A549 treated with ZK216348 at 1 μM for 4 hours (cell line): ENCODE measurements at places on chromosomes 3 and 15. TPM values are rescaled to one million over a fixed set of nuclear protein-coding genes. Genes with fewer than 3 reads are reported as not detected.

SPINK8 gene
- total RNA-seq = not detected in 5 replicates

OR5K2 gene
- total RNA-seq = not detected in 5 replicates

RASGRF1 gene
- 0.32 to 1.9 TPM (median 0.54 TPM) in 5 replicates for total RNA-seq

RAB6B gene
- 0.91 to 2.7 TPM (median 2.5 TPM) in 5 replicates for total RNA-seq
